Brain microvascular endothelial cell (primary cell): ENCODE measurements at places on chromosomes 16 and 17.
A peak's percentile ranks its signal among the peaks of the same experiment; 100 is the strongest.

- DNase-seq, result no peak
Observed at GRCh38 chr16:67265834-67266233, 13.5 kb upstream of the PLEKHG4 start.

- DNase-seq, result no peak
Observed at GRCh38 chr17:76297436-76297835, 10.6 kb downstream of the QRICH2 start.

DNA sequence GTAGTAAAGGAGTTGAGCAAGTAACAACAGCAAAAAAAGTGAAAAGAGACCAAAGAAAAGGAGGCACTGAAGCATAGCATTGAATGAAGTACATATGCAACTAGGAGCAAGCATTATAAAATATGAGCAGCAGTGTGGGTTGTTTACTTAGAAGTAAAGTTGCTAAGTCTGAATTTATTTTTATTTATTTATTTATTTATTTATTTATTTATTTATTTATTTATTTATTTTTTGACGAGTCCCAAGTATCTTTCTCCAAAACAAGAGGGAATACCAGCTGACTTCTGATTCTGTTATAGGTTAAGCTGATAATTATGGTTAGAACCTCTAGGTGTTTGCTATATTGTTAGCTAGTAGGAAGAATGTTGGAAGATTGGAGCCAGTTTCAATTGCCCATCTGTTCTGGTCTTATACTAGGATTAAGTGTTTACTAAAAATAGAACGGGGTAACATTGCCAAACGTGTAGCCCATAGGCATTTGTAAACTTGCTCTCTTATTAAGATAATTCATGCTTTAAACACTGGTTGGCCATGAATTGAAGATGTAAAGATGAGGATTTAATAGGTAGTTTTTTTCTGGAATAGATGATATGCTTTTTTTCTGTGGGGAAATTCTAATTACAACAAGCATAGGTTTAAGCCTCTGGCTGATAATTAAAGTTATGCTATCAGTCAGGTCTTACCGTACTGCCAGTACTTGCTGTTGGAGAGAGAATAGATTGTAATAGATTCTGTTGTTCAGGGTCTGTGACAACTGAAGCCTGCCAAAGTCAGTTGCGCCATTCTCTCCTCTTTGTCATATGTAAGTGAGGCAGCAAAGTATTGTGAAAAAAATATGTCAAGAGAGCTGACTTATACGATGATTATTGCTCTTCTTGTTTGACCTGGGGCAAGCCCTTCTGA is 66.7 kb downstream of the PPM1E start:
- no peak for DNase-seq

GRCh38 chr16:1613211-1613622 is 1.1 kb downstream of the CRAMP1 start:
- no peak for DNase-seq

DNA sequence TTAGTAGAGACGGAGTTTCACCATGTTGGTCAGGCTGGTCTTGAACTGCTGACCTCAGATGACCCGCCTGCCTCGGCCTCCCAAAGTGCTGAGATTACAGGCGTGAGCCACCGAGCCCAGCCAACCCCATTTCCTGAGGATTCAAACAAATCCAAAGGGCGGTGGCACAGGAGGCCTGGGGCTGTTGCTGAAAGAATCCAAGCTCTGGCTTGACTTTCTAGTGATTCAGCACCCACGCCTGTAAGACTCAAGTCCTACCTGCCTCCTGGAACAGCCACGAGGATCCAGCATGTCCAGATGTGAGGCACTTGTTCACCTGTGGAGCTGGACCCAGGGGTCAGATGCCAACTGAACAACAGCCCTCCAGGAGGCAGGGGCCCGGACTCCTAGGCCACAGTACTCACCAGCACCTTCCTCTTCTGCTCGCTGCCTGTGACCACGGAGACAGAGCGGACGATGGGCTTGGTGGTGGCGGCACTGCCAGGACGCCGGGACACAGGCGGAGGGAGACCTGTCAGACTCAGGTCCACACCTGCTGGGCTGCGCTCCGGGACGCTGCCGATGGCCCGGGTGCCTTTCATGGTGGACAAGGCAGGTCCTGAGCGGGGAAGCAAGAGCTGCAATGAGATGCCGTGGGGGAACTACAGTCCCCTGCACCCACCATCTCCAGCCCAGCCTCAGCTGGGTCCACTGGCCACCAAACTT is 3.1 kb downstream of the CEP131 start:
- no peak for DNase-seq

GRCh38 chr17:55577687-55578086 is 66.4 kb upstream of the SMIM36 start:
- peak; percentile 32 for DNase-seq

GRCh38 chr16:57815987-57816745 is 13.9 kb upstream of the KIFC3 start:
- peak; percentile 92 for DNase-seq

DNA sequence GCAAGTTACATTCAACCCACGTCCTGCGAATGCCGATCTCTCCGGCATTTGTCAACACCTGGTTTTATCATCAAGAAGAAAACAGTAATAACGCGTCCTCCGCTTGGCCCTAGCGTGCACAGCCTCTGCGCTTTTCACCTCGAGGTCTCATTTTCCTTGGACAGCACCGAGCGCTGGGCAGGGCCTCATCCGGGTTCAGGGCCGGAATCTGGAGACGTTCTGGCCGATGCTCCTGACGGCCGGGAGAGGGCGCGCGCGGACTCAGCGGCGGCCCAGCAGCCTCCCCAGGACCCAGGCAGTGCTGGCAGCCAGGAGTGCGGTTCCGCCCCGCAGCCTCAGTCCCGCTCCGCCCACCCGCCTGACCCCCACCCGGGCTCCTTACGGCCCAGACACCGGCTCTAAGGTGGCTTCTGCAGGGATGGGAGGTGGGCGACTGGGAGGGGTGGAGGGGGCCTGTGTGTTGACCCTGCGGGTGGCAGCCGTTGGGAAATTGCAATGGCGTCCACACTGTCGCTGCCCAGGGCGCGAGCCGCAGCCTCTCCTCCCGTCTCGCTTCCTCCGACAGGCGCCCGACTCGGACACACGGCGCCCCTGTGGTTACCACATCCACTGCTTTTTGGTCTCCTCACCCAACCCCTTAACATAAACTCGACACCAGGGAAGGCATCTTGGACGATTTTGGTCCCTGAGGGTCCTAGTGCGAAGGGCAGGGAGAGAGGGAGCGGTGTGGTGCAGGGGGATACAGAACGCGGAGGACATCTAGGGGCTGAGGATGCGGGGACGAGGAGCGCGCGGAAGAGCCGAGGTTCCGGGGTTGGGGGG is 7.4 kb upstream of the FLYWCH1 start:
- peak; percentile 71 for DNase-seq

- DNase-seq, result no peak
Observed at GRCh38 chr17:33922971-33923370, 332.1 kb upstream of the CCL2 start.

- peak; percentile 58 for DNase-seq
Observed at GRCh38 chr17:34998205-34998604, 17.9 kb downstream of the LIG3 start.

GRCh38 chr16:24776501-24777220 is 47.2 kb downstream of the TNRC6A start:
- peak; percentile 34 for DNase-seq

DNA sequence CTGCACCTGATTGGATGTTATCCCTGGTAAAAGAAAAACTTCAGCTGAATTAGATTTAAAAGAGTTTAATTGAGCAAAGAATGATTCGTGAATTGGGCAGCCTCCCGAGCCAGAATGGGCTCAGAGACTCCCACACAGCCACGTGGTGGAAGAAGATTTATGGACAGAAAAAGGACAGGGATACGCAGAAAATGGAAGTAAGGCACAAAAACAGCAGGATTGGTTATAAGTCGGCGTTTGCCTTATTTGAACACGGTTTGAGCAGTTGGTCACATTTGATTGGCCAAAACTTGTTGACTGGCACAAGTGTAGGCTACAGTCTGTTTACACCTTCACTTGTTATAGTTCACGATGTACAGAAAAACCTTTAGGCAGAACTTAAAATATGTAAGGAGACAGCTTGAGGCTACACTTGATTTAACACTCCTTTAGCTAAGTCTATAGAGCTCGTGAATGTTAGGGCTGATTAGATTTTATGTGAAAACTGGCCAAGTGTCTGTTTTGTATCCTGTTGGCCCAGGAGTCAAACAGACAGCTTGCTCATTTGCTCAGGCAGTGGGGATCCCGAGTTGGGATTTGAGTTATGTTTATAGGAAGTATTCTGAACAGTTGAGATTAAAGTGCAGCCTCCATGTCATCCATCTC is 119.5 kb upstream of the SHISA6 start:
- no peak for DNase-seq

DNA sequence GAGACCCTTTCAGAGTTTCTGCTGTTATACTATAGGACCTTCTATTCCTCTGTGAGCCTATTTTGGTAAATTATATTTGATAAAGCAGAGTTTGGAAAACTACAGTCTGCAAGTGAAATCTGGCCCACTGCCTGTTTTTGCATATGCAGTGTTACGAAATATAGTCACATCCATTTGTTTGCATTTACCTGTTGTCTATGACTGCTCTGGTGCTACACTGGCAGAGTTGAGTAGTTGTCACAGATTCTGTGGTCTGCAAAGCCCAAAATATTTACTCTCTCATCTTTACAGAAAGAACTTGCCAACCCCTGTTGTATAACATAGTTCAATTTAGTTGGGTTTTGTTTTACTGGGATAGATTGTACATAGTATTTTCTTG is 42.3 kb downstream of the TNRC6A start:
- DNase-seq, result no peak

DNA sequence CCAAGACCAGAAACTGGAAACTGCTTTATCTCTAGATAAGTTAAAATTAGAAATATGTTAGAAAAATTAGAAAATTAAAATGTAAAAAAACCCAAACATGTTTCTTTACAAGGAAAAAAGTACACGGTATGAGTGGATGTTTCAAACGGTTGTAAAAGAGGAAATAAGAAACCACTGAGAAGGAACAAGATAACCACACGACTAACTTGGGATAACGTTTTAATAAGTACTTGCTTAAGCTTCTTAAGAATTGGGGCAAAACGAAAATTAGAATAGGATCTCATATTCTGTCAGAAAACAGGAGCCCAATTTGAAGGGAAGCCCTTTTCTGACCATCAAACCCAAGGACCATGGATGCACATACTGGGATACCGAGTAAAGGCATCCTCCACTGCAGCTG is 31.0 kb downstream of the MBTPS1 start:
- DNase-seq, result no peak

DNA sequence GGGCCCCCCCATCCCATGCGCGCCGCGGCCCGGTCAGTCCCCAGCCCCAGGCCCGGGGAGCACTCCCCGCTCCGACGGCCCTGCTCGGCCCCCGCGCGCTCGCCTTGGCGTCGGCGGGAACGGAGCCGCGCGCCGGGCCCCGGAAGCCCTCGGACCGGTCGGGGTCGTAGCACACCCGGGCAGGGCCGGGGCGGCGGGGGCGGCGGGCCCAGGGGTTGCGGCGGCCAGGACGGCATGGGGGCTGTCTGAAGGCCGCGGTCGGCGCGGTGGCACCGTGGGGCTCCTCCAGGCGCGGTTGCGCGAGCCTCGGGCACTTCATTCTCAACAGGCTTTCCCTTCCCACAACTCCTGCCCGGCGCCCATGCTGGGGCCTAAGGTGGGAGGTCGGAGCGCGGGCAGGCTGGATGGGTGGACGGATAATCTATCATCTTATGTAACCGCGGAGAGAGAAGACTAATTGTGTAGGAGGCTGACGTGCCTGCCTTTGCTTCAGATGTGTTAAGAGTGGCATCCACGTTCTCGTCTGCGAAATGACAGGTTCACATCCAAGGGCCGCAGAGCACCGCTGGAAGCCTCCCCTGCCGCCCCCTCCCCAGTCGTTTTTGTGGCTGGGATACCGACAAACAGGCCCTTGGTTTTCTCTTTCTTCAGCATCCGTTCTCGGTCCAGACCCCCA is 708 bp downstream of the BAIAP2 start:
- DNase-seq, result no peak
